A549 treated with CORT108297 at 1 μM for 4 hours (cell line): ENCODE measurements at places on chromosomes 12 and 14. TPM values are rescaled to one million over a fixed set of nuclear protein-coding genes. Genes with fewer than 3 reads are reported as not detected.

ACSM4 gene
- total RNA-seq: not detected in 5 replicates

ABCD2 gene
- not detected in 5 replicates for total RNA-seq

TMEM30B gene
- 0.12 to 0.27 TPM (median 0.17 TPM) in 5 replicates for total RNA-seq

ABHD12B gene
- not detected in 5 replicates for total RNA-seq

KRT75 gene
- total RNA-seq: 0.13 to 0.21 TPM (median 0.16 TPM) in 5 replicates

RFX4 gene
- total RNA-seq: not detected in 5 replicates

DNAAF2 gene
- total RNA-seq: 11.6 to 12.4 TPM (median 12.2 TPM) in 5 replicates

SERPINA1 gene
- total RNA-seq: 0.54 to 0.88 TPM (median 0.67 TPM) in 5 replicates

MYF5 gene
- total RNA-seq: not detected in 5 replicates

MCRS1 gene
- 60.1 to 70.8 TPM (median 68.3 TPM) in 5 replicates for total RNA-seq

PLEKHD1 gene
- total RNA-seq: 0.02 to 0.04 TPM (median 0.03 TPM) in 3 of 5 replicates, not detected in the others

ADAM21 gene
- total RNA-seq: 0.03 TPM in 1 of 5 replicates, not detected in the others

KCNK10 gene
- total RNA-seq: not detected in 5 replicates

MIP gene
- total RNA-seq: 0.12 TPM in 1 of 5 replicates, not detected in the others

KCNC2 gene
- total RNA-seq: not detected in 5 replicates

COCH gene
- 21.4 to 26.9 TPM (median 24.2 TPM) in 5 replicates for total RNA-seq

TRIAP1 gene
- total RNA-seq: 72.6 to 91.5 TPM (median 74.1 TPM) in 5 replicates

AICDA gene
- total RNA-seq: 0.05 to 0.13 TPM (median 0.11 TPM) in 4 of 5 replicates, not detected in the other

EML5 gene
- 0.47 to 0.76 TPM (median 0.63 TPM) in 5 replicates for total RNA-seq

HNF1A gene
- total RNA-seq: 4.2 to 6.5 TPM (median 5.9 TPM) in 5 replicates
